ENCODE measurements at places on chromosomes 7 and 10.

DNA sequence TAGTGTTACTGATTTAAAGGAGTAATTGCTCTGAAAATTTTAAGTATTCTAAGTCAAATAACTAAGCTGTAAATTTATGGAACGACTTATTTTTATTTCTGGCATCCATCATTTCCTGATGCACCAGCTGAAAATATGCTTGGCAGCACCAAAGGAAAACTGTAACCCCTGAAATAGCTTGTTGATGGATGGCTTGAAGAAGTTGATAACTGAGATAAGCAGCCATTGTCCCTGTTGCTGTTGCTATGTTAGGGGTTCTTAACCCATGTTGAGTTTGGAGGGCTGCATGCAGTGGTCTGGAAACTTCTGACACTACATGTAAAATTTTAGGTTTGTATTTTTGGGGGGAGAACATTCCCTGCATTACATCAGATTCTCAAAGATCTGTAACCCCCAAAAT lies 30.6 kb downstream of the RPA3 start:
- no peak for DNase-seq

DNA sequence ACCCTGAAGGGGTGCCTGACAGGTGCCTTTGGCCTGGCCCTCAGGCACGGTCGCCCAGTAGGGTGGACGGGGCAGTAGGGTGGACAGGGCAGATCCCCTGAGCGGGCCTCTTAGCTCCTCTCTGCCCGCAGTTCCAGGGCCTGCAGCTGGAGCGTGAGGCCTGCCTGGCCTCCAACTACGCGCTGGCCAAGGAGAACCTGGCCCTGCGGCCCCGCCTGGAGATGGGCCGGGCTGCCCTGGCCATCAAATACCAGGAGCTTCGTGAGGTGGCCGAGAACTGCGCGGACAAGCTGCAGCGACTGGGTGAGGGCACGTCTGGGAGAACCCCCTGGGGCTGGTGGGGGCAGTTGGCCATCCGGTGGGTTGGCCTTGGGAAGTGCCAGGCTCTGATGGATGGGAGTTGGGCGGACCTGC lies 1.7 kb downstream of the VPS37D start:
- no peak for DNase-seq

DNA sequence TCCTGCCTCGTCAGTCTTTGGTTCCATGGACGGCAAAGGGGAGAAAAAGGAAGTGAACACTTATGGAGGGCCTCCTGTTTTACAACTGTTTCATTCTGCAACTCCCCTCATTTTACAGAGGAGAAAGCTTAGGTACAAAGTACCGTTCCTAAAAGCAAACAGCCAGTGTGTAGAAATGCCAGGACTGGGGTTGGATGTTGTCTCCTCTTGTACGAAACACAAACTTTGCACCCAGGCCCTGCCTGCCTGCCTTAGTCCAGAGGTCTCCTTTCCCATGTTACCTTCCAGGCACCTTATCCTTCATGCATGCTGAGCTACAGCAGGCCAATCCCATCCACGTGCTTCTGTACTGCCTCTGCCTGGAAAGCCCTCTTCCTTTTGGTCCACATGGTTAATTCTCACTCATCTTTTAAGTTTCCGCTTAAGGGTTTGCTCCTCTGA lies 86.0 kb downstream of the ICA1 start:
- no peak for DNase-seq

DNA sequence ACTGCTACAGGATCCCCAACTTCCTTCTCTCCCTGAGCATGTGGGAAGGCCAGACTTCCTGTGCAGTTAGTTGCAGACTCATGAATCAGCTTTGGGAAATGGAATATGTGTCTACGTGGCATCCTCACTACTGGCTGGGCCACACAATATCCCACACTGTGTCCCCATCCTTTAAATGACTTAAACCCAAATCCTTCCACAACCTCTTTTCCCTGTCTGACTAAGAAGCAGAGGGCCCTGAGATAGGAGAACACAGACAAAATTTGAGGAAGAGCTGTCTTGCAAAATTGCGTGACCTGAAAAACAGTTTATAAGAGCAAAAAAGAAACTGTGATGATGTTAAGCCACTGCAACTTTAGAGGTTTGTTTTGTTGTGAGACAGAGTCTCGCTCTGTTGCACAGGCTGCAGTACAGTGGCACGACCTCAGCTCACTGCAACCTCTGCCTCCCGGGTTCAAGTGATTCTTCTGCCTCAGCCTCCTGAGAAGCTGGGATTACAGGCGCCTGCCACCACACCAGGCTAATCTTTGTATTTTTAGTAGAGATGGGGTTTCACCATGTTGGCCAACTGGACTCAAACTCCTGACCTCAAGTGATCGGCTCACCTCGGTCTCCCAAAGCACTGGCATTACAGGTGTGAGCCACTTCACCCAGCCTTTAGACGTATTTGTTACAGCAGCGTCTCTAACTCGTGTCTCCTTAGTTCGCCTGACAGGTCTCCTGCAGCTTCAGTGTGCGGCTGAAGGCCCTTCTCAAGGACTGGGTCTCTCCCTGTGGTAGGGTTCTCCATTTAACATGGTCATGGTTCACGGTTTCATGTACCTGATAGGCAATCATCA lies 46.9 kb upstream of the SFMBT2 start:
- no peak for DNase-seq

GRCh38 chr7:22845221-22845834 lies 22.7 kb upstream of the TOMM7 start:
- DNase-seq: no peak

DNA sequence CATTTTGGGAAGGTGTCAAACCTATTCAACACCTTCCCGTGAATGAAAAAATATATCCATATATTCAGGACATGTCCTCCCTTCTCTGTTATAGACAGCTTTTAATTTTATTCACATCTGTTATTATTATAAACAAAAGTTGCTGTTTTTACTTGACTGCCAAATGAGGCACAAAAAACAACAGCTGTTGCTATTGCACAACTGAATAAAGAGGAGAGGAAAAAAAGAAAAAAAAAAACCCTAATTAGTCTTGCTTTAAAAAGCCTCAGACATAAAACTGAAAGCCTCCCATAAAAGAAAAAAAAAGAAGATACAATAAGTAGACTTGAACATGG lies 153.4 kb downstream of the BMPER start:
- no peak for DNase-seq

DNA sequence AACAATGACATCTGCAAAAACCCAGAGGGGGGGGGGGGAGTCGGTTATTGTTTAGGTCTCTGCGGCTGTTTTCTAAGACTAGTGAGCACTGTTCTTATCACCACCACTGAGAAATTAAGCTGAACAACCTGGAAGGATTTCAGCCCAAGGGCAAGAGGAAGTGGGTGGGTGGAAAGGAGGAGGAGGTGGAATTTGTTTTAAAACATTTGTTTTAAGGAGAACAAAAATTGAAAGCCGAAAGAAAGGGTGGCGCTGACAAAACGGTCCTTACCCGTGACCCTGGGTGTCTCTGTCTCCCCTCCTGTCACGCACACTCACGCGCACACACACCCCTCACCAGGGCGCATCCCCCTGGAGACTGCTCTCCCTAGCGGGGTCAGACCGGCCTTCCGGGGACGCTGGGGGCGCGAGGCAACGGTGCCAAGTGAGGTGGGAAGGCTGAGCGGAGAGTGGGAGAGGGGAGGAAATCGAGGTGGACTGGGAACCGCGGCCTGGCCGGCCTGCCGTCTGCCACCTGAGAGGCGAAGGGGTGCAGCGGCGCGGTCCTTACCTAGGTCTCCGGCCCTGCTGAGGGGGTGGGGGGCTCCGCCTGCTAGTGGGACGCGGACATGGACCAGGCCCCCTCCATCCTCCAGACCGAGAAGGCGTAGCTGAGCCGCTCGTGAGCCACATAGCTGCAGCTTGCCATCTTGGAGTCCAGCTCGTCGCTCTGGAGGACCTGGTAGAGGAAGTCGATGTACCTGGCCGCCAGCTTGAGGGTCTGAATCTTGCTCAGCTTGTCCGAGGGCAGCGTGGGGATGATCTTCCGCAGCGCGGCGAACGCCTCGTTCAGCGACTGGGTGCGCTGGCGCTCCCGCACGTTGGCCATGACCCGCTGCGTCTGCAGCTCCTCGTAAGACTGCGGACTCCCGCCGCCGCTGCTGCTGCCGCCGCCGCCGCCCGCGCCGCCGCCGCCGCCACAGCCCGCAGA lies 1.0 kb downstream of the TWIST1 start:
- no peak for DNase-seq

DNA sequence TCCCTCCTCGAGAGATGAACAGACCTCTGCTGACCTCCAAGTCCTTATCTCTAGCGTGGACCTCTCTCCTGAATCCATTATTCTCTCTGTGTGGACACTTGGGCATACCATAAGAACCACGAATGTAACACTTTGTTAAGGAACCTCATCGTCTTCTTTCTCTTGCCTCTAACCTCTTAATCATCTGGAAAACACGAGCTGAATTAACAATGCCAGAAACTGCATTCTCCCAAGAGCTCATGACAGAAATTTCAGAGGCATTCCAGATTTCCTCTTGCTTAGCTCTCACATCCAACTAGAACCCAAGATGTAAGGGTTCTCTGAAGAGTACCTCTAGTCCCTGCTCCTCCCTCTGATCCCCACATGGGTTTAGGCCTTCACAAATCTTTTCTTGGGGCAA lies 101.5 kb downstream of the TRIL start:
- DNase-seq: no peak

DNA sequence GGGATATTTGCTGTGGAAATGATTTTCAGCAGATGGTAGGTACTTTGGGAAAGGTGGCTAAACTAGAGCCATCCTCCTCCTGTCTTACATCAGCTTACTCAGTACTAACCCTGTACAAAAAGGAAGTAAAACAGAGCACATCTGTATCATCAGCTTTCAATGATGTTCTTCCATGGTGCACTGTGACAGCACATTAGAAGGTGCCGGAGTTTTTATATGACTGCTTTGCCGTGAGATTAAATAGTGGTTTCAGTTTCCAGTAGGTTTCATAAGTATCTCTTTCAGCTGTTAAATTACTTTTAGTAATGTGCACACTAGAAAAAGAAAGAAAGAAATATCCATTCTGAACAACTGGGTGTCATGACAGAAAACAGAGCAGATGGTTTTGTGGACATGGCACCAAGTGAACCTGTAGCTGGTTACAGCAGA lies 86.5 kb downstream of the ARID5B start:
- DNase-seq: no peak

- no peak for DNase-seq
These were observed 561.1 kb downstream of the TCERG1L start for GRCh38 chr10:130750441-130750840.

- DNase-seq: no peak
These were observed 5.6 kb downstream of the BZW2 start for GRCh38 chr7:16651396-16652239.

GRCh38 chr10:114694062-114694461 lies 36.0 kb upstream of the ABLIM1 start:
- DNase-seq: no peak

- no peak for DNase-seq
These were observed 73.0 kb upstream of the MKRN1 start for GRCh38 chr7:140552240-140552679.

GRCh38 chr10:36559412-36560400 lies 565.7 kb upstream of the ANKRD30A start:
- DNase-seq: no peak
